ENCODE measurements at places on chromosomes 2 and 18.

GRCh38 chr2:167860082-167860481, 387.3 kb downstream of the STK39 start:
- peaks cover 15% of the 10 kb centered on the region for H3K4me1 ChIP-seq
- H3K27me3 ChIP-seq, result peaks cover 4% of the 10 kb centered on the region
- DNase-seq, result no peak
- no peaks in the 10 kb centered on the region for H3K36me3 ChIP-seq
- H3K27ac ChIP-seq, result no peak overlapping the region

- H3K36me3 ChIP-seq, result no peaks in the 10 kb centered on the region
- H3K27ac ChIP-seq, result no peak overlapping the region
- peaks cover 15% of the 10 kb centered on the region for H3K4me1 ChIP-seq
- H3K4me3 ChIP-seq, result no peak overlapping the region
These were observed 108.2 kb downstream of the TCF4 start for GRCh38 chr18:55479656-55480420.

- H3K27ac ChIP-seq, result no peak overlapping the region
- H3K4me1 ChIP-seq, result peaks cover 4% of the 10 kb centered on the region
- DNase-seq, result no peak
- no peaks in the 10 kb centered on the region for H3K36me3 ChIP-seq
- peaks cover 4% of the 10 kb centered on the region for H3K27me3 ChIP-seq
These were observed 34.7 kb downstream of the NPHP1 start for GRCh38 chr2:110170102-110170501.

DNA sequence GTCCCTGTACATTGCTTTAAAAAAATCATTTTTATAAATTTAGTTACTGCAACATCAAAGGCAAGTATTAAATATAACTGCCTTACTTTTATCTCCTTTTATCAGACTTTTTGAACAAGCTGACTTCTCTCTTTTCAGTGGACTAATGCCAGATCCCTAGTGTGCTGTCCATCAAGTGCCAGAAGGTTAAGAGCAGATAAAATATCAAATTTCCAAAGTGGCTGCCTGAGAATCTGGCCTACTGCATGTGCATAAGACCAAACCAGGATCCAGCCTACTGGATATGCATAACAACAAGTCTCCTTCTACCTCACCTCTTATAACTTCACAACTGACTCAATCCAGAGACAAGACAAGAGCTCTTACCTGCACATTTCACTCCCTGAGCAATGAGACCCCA, 59.8 kb upstream of the CHRNA1 start:
- H3K27ac ChIP-seq, result no peak overlapping the region
- H3K4me1 ChIP-seq, result no peaks in the 10 kb centered on the region
- no peak for DNase-seq
- H3K36me3 ChIP-seq, result no peaks in the 10 kb centered on the region
- H3K27me3 ChIP-seq, result no peaks in the 10 kb centered on the region

DNA sequence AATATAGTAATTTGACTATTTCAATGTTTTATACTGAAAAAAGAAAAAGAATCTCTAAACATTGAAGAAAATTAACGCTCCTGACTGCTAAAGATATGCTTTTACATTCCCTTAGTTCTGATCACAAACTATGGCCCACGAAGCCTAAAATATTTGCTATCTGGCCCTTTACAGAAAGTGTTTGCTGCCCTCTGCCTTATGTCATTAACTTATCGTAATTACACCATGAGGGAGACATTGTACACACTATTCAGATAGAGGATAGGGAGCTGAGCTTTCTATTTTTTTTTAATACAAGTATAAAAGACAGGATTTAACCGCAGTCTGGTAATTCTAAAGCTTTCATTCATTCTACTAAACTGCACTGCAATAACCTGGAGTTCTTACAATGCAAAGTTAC, 393.1 kb upstream of the DCC start:
- H3K27me3 ChIP-seq, result no peaks in the 10 kb centered on the region
- H3K27ac ChIP-seq, result no peak overlapping the region
- H3K4me3 ChIP-seq, result no peak overlapping the region
- no peak for DNase-seq

DNA sequence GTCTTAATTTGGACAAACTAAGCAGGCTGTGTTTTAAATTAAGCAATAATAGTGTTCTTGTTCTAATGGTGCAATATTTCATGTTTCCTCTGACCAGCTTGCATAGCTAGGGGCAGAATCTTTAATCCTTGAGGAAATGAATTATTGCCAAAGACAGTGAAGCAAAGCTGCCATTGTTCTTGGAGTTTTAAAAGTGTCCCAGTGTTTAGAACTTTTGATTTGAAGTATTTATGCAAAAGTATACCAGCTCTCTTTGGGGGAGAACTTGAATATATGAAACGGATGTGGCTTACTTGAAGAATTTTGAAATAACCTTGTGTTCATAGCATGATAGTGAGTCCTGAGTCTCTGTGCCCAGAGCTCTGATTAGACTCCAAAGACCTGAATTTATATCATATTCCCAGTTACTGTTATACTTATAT, 33.4 kb downstream of the ITGA6 start:
- peaks cover 1% of the 10 kb centered on the region for H3K36me3 ChIP-seq
- H3K27me3 ChIP-seq, result no peaks in the 10 kb centered on the region
- DNase-seq, result no peak
- H3K4me3 ChIP-seq, result no peak overlapping the region
- no peak overlapping the region for H3K27ac ChIP-seq
